Upper lobe of left lung (tissue), 6 donors: ENCODE measurements at places on chromosomes 1 and 21. TPM values are rescaled to one million over a fixed set of nuclear protein-coding genes. Genes with fewer than 3 reads are reported as not detected.

Gene ASB17
- total RNA-seq, result not detected

Gene DNMT3L
- not detected for total RNA-seq

Gene A3GALT2
- total RNA-seq, result not detected

- H3K4me3 ChIP-seq, result no peak overlapping the region
- no peak for DNase-seq
- H3K27me3 ChIP-seq, result no peaks in the 10 kb centered on the region
- H3K36me3 ChIP-seq, result no peaks in the 10 kb centered on the region
Observed at GRCh38 chr1:170064821-170065220, 9.7 kb downstream of the KIFAP3 start.

DNA sequence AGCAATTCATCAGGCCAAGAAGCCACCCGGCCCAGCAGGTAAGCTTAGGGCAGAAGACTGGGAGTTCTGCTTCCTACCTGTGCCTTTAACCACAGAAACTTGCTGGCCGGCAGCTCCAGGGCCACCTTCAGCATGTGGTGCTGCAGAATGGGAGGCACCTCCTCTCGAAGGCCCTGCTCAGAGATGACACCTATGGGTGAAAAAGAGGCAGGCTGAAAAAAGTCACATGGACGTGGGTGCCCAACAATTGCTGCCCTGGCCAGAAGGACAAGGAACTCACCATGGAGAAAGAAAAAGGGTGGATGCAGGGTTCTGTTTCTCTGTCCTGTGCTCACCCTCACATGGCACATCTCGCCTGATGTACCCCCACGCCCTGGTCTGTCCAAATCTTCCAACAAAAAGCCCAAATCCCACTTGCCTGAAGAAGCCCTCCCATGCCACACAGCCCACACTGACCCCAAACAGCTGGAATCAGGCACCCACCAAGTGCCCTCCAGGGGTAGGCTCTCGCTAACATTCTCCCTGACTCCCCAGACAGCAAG, 33.0 kb downstream of the URB1 start:
- H3K36me3 ChIP-seq, result peaks cover 98% of the 10 kb centered on the region
- H3K4me3 ChIP-seq, result no peak overlapping the region
- no peaks in the 10 kb centered on the region for H3K4me1 ChIP-seq
- DNase-seq, result no peak
- no peaks in the 10 kb centered on the region for H3K27me3 ChIP-seq

Gene RGS13
- 0.20 TPM for total RNA-seq

- DNase-seq, result no peak
- H3K4me1 ChIP-seq, result peaks cover 37% of the 10 kb centered on the region
- H3K27me3 ChIP-seq, result no peaks in the 10 kb centered on the region
- H3K36me3 ChIP-seq, result no peaks in the 10 kb centered on the region
Observed at GRCh38 chr1:205582471-205583291, 49.1 kb downstream of the ELK4 start.
